ENCODE measurements at places on chromosomes 12 and 14. TPM values are rescaled to one million over a fixed set of nuclear protein-coding genes. Genes with fewer than 3 reads are reported as not detected.

- no peak for DNase-seq
Measured at GRCh38 chr14:87014856-87015255, 978.1 kb downstream of the GALC start.

GRCh38 chr12:7374423-7375144, 69.4 kb downstream of the CD163L1 start:
- DNase-seq = no peak

DNA sequence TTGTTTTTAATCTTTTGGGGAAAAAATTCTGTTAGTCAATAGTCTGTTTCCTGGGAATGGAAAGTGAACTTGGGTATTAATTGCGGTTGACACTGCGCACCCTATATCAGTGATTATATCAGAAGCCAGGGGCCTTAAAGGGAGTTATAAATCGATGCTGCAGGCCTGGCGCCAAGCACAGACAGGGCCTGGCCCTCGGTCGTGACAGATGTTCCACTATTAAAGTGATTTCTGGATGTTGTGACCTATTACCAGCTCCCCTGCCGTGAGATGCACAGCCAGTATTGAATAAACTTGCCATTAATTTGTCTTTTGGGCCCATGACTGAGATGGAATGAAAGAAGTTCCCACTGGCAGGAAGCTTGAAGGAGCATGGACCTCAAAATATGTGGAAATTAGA, 45.1 kb upstream of the KITLG start:
- no peak for DNase-seq

- DNase-seq = no peak
Measured at GRCh38 chr12:113735131-113735530, 231.0 kb downstream of the RBM19 start.

DNA sequence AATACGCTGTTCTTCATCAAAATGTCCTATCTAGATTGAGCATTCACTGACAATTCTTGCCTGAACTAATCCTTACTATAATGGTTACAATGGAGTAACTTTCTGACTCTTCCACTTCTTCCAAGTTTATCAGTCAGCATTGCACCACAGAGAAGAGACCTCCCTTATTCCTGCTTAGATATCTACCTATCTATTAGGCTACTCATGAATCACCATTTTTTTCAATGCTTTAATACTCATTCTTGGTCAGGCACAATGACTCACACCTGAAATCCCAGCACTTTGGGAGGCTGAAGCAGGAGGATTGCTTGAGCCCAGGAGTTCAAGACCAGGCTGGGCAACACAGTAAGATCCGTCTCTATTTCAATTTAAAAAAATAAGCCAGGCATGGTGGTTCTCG, 39.3 kb downstream of the RPS6KA5 start:
- no peak for DNase-seq

DNA sequence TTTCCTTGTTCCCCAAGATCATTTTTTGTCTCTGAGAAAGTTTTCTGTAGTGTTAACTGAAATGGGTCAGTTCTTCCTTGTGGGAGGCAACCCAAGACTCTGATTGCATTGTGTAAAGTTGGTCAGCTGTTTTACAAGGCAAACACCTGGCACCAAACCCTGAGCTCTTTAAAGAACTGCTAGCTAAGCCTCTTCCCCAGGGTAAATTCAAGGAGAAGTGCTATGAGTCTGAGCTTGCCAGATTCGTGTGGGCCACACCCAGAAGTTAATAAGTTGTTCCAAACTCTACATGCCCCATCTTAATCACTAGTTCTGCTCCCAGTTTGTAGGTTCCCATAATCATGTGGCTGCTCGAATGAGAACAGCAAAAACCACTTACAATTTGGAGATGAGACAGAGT, 214.5 kb downstream of the BTG1 start:
- no peak for DNase-seq

- DNase-seq = no peak
Measured at GRCh38 chr12:99783421-99783820, 135.9 kb downstream of the GARIN6 start.

Gene ARHGAP9
- total RNA-seq = 71.1 TPM

DNA sequence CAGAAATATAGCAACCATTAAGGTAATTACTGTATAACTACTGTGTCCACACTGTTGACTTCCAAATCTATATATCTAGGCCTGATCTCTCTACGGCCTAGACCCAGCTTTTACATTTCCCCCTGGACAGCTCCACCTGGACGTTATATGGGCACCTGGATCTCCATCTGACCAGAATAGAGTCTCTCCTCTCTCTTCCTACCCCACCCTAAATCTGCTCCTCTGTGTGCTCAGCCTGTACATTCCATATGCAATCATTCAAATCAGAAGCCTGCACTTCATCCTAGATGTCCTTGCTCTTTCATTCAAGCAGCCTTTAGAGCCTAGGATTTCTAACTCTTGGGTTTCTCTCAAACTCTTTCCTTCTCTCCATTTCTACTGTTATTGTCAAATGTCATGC, 255.0 kb downstream of the PAX9 start:
- DNase-seq = no peak

DNA sequence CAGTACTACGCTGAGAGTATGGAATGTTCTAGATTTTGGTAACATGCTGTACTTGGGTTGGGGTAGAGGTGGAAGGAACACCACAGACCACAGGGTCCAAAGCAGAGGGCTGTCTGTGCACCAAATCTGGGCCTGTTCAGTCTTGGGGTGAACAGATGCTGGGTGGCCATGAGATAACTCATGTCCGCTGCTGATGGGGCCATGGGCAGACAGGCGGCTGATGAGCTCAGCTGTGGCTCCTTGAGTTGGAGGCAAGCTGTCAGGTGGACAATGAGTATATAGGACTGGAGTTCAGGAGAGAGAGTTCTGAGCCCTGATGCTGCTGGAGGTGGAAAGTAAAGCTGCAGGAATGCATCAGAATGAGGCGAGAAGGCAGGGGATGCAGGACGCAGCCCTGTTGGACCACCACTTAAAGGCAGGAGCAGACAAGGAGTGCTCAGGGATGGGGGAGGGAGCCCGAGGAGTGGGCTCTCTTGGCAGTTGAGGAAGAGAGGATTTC, 6.2 kb downstream of the SMIM41 start:
- no peak for DNase-seq

GRCh38 chr12:49968471-49968870, 4.3 kb upstream of the AQP6 start:
- DNase-seq = no peak

DNA sequence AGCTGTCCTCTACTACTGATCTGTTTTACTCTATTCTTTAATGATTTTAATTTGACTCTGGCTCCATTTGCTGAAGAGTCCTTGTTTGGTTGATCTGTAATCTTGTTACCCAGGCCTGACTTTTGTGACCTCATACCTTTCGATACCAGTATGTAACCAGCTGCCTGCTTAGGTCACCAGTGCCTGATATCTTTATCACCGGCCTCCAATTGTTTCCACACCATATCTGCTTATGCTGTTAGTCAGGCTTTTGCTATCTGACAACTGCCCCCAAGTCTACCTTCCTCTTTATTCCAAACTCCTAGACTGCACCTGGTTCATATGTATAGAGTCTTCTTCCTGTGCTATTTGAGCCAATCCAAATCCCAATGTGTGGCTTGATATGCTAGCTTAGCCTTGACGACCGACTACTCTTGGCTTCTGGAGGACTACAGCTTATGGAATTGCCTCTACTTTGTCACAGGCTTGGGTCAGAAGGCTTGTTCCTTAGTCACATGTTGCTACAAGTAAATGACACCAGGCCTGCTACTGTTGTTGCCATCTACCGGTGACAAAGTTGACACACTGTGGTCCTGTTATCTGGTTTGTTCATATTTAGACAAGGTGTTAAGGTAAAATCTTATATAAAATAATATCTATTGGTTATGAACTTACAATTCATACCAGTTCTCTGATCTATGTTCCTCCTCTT, 193.9 kb downstream of the TRHDE start:
- no peak for DNase-seq

- DNase-seq = no peak
Measured at GRCh38 chr12:4006743-4007142, 133.5 kb upstream of the PARP11 start.

DNA sequence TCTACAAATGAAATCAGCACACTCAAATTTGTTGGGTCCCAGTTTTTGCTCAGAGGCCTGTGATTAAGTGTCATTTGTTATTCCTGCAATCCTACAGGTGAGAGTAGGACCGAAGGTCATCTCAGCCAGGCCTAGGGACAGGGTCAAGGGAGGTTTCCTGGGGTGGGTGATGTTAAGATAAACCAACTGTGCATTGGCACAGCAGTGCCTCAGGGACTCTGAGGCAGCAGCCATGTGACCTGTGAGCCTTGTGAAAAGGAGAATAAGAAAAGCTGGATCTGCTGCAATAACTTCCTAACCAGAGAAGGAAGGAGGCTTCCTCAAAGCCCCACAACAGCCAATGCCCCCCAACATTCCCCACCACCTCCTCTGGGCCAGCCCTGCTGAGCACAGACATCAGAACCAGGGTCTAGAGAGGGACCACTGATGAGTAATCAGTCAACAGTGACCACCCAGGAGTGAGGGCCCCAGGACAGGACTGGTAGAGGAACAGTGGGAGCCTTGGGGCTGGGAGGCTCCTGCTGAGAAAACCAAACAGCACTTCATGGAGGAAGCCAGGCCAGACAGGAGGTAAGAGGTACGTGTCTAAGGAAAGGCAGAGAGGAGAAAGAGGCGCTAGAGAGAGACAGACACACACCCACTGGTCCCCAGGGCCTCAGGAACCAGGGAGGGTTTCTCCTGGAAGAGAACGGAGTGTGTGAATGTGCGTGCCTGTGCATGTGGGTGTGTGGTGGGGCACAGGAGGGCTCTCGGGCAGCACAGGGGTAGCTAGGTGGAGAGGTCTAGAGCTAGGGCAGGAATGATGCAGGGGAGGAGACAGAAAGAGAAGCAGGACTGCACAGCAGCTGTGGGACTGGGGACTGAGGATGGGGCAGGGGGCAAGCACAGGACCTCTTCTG, 82.4 kb downstream of the ITPK1 start:
- no peak for DNase-seq

DNA sequence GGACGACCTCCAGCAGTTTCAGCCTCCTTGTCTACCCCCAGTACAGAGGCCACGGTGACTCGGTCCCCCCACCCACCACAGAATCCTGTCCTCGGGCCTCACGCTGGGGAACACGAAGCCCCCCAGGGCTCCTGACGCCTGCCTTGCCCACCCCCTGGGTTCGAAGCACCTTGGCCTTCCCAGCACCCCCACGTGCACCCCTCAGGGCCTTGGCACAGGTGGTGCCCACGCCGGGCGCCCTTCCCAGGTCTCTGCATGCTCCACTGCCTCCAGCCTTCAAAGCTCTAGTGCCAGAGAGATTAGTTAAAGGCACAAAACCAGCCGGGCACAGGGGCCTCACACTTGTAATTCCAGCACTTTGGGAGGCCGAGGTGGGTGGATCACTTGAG, 61.8 kb downstream of the NOC4L start:
- no peak for DNase-seq

DNA sequence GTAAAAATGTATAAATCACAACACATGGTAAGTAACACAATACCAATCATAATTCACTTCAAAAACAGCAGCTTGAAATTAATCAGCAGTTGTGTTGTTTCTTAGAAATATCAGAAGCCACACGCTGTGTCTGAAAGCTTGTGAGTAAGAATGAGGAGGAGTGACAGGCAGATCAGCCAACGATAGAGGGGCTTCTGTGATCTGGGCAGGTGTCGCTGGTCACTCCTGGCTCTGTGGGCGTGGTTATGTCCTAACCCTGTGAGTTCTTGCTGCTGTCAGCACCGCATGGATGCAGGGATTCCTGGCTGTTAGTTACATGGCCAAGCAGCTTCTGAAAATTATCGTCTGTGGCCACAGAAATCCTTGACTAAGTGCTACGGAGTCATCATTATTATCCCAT, 123.4 kb downstream of the SLC25A47 start:
- DNase-seq = no peak

Gene MBD6
- total RNA-seq = 5.6 TPM

Gene KRT83
- 0.33 TPM for total RNA-seq

- no peak for DNase-seq
Measured at GRCh38 chr14:78417532-78417931, 247.4 kb downstream of the NRXN3 start.

Gene IL26
- total RNA-seq = not detected

DNA sequence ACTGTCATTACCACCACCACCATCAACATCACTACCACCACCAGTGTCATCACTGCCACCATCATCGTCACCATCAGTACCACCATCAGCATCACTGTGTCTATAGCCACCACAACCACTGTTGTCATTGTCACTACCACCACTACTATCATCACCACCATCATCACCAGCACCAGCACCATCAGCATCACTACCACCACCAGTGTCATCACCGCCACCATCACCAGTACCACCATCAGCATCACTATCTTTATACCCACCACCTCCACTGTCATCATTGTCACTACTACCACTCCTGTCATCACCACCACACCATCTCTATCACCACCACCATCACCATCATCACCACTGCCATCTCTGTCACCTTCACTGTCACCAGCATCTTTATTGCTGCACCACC, 60.6 kb downstream of the BEGAIN start:
- no peak for DNase-seq

DNA sequence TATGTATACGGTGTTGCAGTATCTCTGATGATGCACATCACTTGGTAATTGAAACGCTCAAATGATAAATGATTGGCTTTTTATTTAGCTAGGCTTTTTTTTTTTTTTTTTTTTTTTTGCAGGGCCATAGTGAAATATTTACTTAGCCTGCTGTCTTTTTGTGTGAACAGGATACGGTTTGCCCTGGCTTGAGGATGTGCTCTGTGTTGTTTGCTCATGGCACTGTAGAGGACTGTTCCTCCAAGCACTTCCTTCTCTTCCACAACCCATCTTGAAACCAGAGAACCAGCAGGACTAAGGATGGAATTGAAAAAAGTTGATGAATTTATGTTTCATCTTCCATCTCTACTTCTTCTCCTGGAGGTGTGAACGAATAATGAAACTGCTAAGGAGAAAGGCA, 15.5 kb upstream of the SSPN start:
- no peak for DNase-seq

GRCh38 chr12:116813271-116814041, 67.8 kb downstream of the HRK start:
- DNase-seq = no peak

DNA sequence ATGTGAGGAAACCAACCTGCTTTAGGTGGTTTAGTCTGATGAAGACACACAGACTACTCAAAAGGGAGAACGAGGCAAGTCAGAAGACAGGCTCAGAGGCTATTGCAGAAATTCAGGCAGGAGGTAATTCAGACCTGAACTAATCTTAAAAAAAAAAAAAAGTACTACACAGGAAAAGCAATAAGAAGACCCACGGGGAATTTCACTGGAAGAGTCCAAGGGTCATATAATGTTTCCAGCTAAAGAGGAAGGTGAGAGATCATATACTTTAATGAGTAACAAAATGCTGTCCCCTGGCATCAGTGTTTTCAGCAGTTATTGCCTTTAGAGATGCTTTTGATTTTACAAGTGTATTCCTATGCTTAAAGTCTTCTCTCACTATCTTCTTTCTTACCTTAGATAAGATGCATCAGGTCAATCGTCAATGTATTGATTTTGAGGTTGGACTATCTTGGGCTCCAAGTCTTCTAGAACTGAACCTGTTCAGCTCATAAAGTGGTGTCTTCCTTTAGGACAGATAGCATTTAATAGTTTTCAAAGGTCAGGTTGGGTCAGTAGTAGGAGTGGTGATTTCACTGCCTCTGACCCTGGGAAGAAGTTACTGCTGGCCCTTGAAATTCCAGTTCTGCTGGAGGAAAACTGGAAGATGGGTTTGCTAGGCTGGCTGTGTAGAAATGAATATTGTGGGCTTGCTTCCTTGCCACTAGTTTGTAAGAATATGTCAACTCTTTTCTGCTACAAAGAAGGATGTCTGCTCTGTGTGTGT, 60.0 kb downstream of the FAR2 start:
- no peak for DNase-seq

Data from thymus (tissue), 14 donors.